ENCODE measurements at places on chromosomes 1 and 21. TPM values are rescaled to one million over a fixed set of nuclear protein-coding genes. Genes with fewer than 3 reads are reported as not detected.

NBPF4 gene
- not detected for polyA plus RNA-seq

RGS1 gene
- polyA plus RNA-seq = 1.8 TPM

CLDN17 gene
- polyA plus RNA-seq = not detected

HSD3B1 gene
- polyA plus RNA-seq = 0.09 TPM

SMPDL3B gene
- 0.23 TPM for polyA plus RNA-seq

DNASE2B gene
- polyA plus RNA-seq = not detected

PLCH2 gene
- polyA plus RNA-seq = 0.63 TPM

B3GALNT2 gene
- 30.9 TPM for polyA plus RNA-seq

CD2 gene
- polyA plus RNA-seq = 0.29 TPM

LCE1B gene
- not detected for polyA plus RNA-seq

TMEM269 gene
- polyA plus RNA-seq = 0.83 TPM

LCE2A gene
- not detected for polyA plus RNA-seq

CYP4A22 gene
- 0.09 TPM for polyA plus RNA-seq

GRCh38 chr1:234918961-234919761, 209.5 kb downstream of the TOMM20 start:
- no peak for DNase-seq

- DNase-seq = no peak
These were observed 296.5 kb upstream of the PLXNA2 start for GRCh38 chr1:208540724-208541123.

DNA sequence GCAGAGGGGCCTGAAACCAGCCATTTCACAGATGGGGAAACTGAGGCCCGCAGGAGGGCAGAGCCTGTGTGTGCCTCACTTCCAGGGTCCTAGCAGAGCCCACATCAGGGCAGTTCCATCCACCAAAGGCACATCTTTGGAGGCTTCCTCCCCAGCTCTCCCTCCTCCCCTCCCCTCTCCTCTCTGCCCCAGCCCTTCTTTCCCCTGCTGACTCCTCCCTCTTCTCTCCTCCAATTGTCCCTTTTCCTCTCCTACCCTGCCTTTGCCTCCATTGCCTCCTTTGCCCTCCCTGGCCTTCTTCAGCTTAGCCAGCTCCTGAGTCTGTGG, 56.6 kb downstream of the TMEM53 start:
- no peak for DNase-seq

DNA sequence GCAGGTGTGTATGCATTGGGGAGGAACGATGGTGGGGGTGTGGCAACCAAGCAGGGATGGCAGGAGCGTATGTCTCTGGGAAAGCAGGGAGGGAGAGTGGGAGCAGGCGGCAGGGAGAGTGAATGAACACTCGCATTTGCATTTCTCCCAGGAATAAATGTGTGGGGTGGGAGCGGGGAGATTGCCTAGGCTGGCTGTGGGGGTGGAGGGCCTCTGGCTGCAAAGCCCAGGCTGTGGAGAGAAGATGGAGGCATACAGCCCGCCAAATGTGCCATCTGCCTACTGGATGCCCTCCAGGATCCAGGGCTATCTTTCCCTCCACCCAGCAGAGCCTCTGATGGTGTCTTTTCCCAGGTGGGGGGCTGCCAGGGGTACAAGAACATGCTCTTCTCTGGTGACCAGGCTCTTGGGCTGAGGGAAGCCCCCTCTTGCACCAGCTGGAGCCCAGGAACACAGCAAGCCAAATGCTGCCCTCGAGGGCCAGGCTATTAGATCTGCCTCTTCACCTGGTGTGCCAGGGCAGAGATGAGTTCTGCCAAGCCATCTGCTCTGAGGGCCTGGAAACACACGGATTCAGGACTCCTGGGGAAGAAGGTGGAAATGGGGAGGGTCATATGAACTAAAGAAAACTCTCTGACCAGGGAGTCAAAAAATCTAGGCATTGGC, 1.7 kb upstream of the OPTC start:
- no peak for DNase-seq

- no peak for DNase-seq
These were observed 200.4 kb downstream of the NRIP1 start for GRCh38 chr21:14864211-14865021.

GRCh38 chr1:61049850-61050540, 32.4 kb upstream of the NFIA start:
- peak; percentile 76 for DNase-seq

GRCh38 chr21:42223826-42224575, 5.1 kb downstream of the ABCG1 start:
- DNase-seq = no peak

DNA sequence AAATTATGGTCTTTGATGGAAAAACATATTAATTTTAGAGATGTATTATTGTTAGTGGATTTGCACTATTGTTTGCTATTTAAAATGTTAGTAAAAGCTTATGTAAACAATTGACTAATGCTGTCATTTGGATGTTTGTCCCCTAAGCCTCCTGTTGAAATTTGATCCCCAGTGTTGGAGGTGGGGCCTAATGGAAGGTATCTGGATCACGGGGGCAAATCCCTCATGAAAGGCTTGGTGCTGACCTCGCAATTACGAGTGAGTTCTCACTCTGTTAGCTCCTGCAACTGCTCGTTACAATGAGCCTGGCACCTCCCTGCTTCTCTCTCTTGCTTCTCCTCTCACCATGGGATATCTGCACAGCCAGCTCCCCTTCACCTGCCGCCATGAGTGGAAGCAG, 14.3 kb downstream of the TMEM35B start:
- no peak for DNase-seq

DNA sequence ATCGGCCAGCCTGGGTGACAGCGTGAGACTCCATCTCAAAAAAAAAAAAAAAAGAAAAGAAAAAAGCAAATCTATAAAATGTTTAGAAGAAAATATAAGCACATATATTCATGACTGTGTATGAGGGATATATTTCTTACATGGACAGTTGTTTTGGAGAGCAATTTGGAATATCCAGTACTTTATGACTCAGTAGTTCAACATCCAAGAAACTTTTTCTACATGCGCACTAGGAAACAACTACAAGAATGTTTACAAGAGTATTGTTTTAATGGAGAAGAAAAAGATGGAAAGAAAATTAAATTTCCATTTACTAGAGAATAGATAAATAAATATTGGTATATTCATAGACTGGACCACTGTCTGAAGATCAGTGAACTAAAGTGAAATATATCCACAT, 77.5 kb downstream of the MAST2 start:
- no peak for DNase-seq

DNA sequence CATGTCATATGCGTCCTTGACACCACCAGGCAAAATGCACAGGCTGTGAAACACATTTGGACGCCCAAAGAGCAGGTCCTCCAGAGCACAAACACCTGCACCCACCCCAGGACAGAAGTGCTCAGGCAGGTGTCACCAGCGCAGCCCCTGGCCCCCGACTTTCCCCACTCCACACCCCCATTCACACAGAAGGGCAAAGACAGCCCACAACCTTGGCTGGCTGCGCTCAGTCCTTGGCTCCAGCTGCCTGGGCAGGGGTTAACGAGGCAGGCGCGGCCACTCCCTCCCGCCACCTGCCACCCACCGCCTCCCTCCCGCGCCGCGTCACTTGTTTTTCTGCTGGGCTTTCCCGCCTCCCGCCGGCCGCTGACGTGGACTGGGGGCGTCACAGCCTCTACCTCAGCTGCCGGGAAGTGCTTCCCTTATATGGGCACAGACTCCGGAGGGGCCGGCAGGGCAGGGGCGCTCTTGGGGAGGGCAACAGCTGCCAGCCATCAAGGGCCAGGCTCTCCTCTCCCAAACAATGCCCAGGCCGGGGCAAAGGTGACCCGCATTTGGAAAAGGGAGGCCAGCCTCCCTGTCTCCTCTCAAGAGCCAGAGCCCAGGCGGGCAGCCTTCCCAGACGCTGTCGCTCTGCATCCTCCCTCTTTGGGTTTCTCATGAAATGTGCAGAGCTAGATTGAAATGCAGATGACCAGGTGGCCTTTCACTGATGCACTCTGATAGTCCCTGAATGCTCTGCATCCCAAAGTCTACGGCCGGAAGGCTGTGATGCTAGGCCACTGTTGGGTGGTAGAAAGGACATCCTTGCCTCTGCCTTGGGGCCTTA, 14.8 kb upstream of the BTG2 start:
- peak; percentile 54 for DNase-seq

GRCh38 chr1:5389101-5389885, 602.9 kb downstream of the NPHP4 start:
- no peak for DNase-seq

DNA sequence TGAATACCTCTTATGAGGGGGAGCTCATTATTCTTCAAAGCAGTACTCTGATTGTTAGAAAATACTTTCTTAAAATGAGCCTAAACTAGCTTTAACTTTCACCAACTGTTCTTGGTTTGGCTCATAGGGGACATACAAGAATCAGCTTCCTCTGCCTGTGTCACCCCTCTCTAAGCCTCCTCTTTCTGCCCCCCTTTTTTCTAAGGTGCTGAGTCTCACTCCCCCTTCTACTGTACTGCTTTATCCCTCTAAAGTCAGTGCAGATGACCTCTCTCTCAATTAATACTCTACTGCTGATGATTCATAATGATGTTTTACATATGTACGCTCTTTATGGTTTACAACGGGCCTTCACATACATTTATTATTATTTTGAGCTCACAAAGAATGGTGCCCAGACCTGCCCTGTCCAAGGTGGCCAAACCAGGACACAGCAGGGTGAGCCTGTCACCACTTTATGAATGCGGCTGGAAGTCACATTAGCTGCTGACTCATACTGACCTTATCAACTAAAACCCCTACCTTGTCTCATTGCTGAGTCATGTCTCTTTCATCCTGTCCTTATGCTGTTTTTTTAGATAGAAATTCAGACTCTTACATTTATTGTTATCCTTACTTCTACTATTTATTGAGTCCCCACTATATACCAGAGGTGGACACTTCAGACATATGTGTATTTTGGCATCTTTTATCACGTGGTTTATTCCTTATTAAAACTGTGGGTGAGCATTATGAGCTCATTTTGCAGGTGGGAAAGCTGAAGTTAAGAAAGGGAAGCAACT, 126.9 kb downstream of the RNF220 start:
- DNase-seq = no peak

DNA sequence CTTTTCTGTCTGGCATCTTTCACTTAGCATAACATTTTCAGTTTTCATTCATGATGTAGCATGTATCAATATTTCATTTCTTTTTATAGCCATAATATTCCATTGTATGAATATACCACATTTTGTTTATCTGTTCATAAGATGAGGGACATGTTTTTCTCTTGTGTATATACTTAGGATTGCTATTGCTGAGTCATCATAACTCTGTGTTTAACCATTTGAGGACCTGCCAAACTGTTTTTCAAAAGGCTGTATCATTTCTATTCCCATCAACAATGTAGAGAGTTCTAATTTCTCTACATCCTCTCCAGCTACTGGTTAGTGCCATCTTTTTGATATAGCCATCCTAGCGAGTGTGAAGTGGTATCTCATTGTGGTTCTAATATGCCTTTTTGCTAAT, 26.2 kb downstream of the MPZL1 start:
- DNase-seq = no peak

- DNase-seq = no peak
These were observed 17.8 kb upstream of the CNR2 start for GRCh38 chr1:23930861-23931490.

GRCh38 chr1:37807220-37807554, 403 bp upstream of the C1orf122 start:
- DNase-seq = no peak

DNA sequence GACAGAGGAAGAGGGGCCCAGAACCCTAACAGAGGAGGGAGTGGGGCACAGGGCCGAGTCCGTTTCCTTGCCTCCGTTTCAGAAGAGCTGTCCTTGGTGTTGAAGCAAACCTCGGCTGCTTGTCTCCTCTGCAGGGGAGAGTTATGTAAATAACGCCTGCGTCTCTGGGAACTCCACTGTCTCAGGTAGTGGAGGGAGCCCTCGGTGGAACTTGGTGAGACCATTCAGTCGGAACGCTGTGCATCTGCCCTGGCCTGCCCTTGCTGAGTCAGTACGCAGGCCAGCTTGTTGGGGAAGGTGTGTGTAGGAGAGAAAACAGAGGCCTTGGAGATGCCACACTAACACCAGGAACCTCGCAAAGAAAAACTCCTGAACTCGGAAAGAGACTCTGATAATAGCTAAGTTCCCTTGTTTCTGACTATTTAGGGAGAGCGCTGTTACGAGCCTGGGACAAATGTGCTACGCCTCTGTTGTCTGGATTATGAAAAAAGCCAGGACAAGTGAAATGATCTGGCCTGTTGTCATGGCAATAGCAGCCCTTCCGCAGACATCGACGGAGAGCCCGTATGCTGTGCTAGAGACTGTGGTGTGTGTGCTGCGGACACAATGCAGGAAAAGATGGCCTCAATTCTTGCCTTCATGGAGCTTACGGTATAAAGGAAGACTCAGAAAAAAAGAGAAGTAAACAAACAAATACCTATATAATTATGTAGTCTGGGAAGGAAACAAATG, 94.6 kb upstream of the AKT3 start:
- no peak for DNase-seq

DNA sequence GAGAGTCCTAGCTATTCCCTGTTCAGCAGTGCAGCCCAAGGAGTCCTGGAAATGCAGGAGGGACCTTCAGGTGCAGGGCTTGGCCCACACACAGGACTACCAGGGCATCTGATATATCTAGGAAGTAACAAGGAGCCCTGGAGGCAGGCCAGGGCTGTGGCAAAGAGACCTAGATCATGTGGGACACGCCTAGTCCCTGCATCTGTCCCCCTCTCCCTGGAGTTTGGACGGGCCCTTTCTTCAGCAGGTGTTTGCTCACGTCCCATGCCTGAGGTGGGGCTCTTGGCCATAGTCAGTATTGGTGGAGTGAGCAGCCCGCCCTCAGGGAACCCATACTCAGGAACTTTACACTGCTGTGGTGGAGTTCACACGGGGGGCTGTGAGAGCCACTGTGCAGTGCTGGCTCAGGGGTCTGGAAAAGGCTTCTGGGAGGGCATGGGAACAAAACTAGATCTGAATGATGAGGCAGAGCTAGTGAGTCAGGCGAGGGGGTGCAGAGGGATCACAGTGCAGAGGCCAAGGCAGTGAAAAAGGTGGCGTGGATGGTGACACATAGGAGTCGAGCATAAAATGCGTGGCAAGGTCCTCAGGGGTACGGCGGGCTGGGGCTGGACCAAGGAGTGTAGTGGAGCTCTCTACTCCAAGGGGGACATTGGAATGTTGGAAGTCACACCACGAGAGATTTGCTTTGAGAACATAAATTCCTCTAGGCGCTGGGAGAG, 25.6 kb downstream of the TMEM53 start:
- no peak for DNase-seq

- no peak for DNase-seq
These were observed 751 bp downstream of the MRPS15 start for GRCh38 chr1:36463463-36463802.

- no peak for DNase-seq
These were observed 39.4 kb upstream of the CD55 start for GRCh38 chr1:207282058-207282457.

GRCh38 chr1:147591261-147591891, 50.1 kb downstream of the BCL9 start:
- no peak for DNase-seq

GRCh38 chr1:108601708-108602410, 42.0 kb downstream of the EEIG2 start:
- DNase-seq = no peak

- DNase-seq = no peak
These were observed 5.5 kb downstream of the MORC3 start for GRCh38 chr21:36325373-36326010.

- no peak for DNase-seq
These were observed 24.4 kb upstream of the SLAMF6 start for GRCh38 chr1:160547422-160547821.
